CD4-positive, alpha-beta T cell treated with Interleukin-6 at 100 ng/mL for 8 hours (primary cell): ENCODE measurements at places on chromosomes 2 and 18.

- DNase-seq: no peak
These were observed 241.7 kb downstream of the TGIF1 start for GRCh38 chr18:3691705-3692104.

- no peak for DNase-seq
These were observed 65.4 kb downstream of the AAK1 start for GRCh38 chr2:69578198-69578540.

DNA sequence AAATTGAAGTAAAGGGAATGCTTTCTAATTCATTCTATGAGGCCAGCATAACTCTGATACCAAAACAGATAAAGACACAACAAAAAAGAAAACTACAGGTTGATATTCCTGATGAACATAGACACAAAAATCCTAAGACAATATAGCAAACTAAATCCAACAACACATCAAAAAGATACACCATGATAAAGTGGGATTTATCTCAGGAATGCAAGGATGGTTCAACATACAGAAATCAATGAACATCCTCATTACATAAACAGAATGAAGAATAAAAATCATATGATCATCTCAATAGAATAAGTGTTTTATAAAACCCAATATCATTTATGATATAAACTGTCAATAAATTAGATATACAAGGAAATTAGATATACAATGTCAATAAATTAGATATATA lies 65.7 kb downstream of the ZSWIM2 start:
- no peak for DNase-seq

DNA sequence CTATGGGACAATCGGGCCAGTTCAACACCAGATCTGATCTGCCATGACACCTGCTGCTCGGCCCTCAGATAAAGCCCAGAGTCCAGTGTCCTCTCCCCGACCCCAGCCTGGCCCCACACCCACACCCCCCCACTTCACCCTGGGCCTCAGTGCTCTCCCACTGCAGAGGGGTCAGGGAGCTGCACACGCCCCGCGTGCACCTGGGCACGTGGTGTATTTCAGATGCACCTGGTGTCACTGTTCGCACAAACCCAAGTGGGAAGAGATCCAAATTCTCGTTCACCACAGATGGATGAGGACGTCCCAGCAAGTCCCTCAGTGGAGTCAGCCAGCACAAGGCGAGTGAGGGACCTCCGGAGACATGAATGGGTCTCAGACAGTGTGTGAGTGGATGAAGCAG lies 161.3 kb downstream of the RTP5 start:
- DNase-seq: no peak

GRCh38 chr2:182134201-182134600 lies 148.5 kb downstream of the PPP1R1C start:
- no peak for DNase-seq

DNA sequence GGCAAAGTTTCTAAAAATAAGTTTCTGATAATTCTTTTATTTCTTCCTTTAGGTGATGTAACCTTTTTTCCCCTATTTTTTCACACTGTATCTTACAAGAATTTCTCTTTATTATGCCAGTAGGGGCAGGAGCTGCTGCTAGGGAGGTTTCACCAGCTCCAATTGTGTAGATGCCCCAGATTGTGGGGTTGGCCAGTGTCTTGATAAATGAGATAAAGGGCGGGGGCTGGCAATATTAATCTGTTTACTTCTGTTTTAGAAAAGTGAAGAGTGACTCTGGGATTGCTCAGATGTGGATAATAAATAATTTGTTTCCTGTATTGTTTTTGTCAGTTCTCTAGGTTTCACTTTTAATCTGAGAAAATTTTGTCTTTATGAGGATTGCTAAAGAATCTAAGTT lies 190.4 kb downstream of the MC4R start:
- no peak for DNase-seq

GRCh38 chr2:124180635-124181034 lies 155.5 kb downstream of the CNTNAP5 start:
- DNase-seq: no peak
